ENCODE measurements at places on chromosomes 7 and 10.

GRCh38 chr7:44102846-44103565 lies 1.1 kb upstream of the AEBP1 start:
- H3K36me3 ChIP-seq, result no peaks in the 10 kb centered on the region
- H3K4me3 ChIP-seq, result no peak overlapping the region
- DNase-seq, result no peak

GRCh38 chr10:8544057-8544380 lies 489.5 kb downstream of the GATA3 start:
- H3K4me3 ChIP-seq, result no peak overlapping the region
- H3K27ac ChIP-seq, result no peak overlapping the region
- H3K27me3 ChIP-seq, result no peaks in the 10 kb centered on the region
- H3K4me1 ChIP-seq, result no peaks in the 10 kb centered on the region
- H3K36me3 ChIP-seq, result no peaks in the 10 kb centered on the region
- no peak for DNase-seq

GRCh38 chr10:46090258-46090812 lies 44.3 kb upstream of the MSMB start:
- H3K4me3 ChIP-seq, result no peak overlapping the region
- peaks cover 59% of the 10 kb centered on the region for H3K4me1 ChIP-seq
- peak overlapping the region; percentile 22 for H3K27ac ChIP-seq
- H3K27me3 ChIP-seq, result no peaks in the 10 kb centered on the region

GRCh38 chr7:151694828-151695580 lies 175.3 kb upstream of the RHEB start:
- no peak for DNase-seq
- H3K4me3 ChIP-seq, result no peak overlapping the region
- peaks cover 2% of the 10 kb centered on the region for H3K36me3 ChIP-seq

DNA sequence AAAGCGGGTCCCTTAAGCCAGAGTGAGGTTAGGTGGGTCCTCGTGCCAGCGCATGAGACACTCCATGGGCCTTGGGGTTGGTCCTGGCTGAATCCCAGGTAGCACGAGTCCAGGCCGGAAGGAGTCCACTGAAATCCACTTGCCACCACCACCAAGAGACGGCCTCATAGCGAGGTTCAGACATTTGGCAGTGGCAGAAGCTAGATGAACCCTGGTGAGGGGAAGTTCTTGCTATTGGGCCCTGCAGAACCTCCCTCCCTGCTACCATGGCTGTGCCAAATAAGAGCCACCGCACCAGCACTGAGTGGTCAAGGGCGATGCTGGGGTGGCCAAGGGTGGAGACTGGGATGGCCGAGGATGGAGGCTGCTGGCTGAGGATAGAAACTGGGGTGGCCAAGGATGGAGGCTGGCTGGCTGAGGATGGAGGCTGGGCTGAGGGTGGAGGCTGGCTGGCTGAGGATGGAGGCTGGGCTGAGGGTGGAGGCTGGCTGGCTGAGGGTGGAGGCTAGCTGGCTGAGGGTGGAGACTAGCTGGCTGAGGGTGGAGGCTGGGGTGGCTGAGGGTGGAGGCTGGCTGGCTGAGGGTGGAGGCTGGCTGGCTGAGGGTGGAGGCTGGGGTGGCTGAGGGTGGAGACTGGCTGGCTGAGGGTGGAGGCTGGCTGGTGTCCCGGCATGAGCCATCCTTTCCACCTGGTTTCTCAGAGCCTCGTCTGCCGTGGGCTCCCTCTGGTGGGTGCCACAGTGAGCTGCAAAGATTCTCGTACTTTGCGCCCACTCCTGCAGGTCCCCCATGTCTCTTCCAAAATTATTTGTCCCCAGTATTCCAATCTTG lies 88.2 kb downstream of the ELFN1 start:
- H3K36me3 ChIP-seq, result no peaks in the 10 kb centered on the region
- H3K27me3 ChIP-seq, result peaks cover 9% of the 10 kb centered on the region
- H3K4me3 ChIP-seq, result no peak overlapping the region
- no peak for DNase-seq
- peaks cover 3% of the 10 kb centered on the region for H3K4me1 ChIP-seq

DNA sequence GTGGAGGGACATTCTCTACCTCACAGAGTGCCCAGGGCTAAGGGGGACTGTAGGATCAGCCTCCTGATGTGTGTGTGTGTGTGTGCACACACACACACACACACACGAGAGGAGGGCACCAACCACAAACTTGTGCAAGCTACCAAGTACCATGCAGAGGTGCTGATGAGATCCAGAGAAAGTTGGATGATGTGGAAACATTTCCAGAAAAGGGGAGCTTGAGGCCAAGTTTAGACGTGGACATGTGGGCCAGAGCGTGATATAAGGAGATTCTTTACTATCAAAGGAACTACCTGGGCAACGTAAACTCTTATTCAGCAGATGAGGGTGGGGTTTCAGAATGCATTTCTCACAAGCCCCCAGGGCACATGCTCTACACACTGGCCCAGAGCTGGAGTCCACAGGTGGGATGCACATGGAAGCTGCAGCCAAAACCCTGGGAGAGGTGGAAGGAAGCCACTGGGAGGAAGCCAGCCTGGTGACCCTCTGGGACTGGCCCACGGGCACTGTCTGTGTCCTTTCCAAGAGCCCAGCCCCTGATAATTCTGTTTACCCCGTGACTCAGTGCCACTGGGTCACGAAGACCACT lies 53.5 kb downstream of the DLG5 start:
- DNase-seq, result no peak
- no peaks in the 10 kb centered on the region for H3K36me3 ChIP-seq
- H3K4me1 ChIP-seq, result peaks cover 25% of the 10 kb centered on the region

- H3K27ac ChIP-seq, result no peak overlapping the region
- no peaks in the 10 kb centered on the region for H3K27me3 ChIP-seq
- DNase-seq, result no peak
- peaks cover 50% of the 10 kb centered on the region for H3K4me1 ChIP-seq
- peaks cover 35% of the 10 kb centered on the region for H3K36me3 ChIP-seq
Observed at GRCh38 chr10:131933016-131933695, 32.3 kb downstream of the PPP2R2D start.

DNA sequence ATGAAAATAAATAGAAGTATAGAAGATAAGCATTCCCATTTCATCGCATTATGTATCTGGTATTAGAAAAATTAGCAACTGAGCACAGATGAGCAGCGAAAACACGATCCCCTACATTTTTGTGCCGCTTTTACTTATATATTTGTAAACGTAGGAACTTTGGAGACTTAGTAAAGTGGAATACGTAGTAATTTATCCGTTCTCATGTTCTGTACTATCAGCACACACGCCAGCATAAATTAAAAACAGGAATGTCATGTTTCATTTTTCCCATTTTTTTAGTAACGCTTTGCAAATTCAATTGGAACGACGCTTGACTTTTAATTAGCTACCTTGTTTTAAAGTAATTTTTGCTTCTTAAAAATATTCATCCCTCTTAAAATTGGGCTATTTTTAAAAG lies 2.4 kb downstream of the ZNRF2 start:
- no peaks in the 10 kb centered on the region for H3K27me3 ChIP-seq
- H3K4me1 ChIP-seq, result peaks cover 13% of the 10 kb centered on the region
- no peaks in the 10 kb centered on the region for H3K36me3 ChIP-seq
- peak overlapping the region; percentile 85 for H3K4me3 ChIP-seq
- no peak overlapping the region for H3K27ac ChIP-seq

GRCh38 chr10:44035474-44036197 lies 349.3 kb downstream of the CXCL12 start:
- H3K4me1 ChIP-seq, result no peaks in the 10 kb centered on the region
- no peak overlapping the region for H3K4me3 ChIP-seq
- no peak overlapping the region for H3K27ac ChIP-seq
- peaks cover 4% of the 10 kb centered on the region for H3K27me3 ChIP-seq
- H3K36me3 ChIP-seq, result no peaks in the 10 kb centered on the region

All from CD4-positive, alpha-beta T cell (primary cell).